Hair follicle dermal papilla cell (primary cell): ENCODE measurements at places on chromosomes 7 and 10. TPM values are rescaled to one million over a fixed set of nuclear protein-coding genes. Genes with fewer than 3 reads are reported as not detected.

GNGT1 gene
- total RNA-seq: not detected in 2 replicates

SEC23IP gene
- total RNA-seq: 37.5 and 41.2 TPM in 2 replicates

GIMAP2 gene
- 5.1 and 10.7 TPM in 2 replicates for total RNA-seq

ZNF365 gene
- 3.9 and 4.0 TPM in 2 replicates for total RNA-seq

NKX2-3 gene
- not detected in 2 replicates for total RNA-seq

DRGX gene
- not detected in 2 replicates for total RNA-seq

CLEC2L gene
- total RNA-seq: not detected in 2 replicates
